ENCODE measurements at places on chromosomes 3 and 15.
A peak's percentile ranks its signal among the peaks of the same experiment; 100 is the strongest.

DNA sequence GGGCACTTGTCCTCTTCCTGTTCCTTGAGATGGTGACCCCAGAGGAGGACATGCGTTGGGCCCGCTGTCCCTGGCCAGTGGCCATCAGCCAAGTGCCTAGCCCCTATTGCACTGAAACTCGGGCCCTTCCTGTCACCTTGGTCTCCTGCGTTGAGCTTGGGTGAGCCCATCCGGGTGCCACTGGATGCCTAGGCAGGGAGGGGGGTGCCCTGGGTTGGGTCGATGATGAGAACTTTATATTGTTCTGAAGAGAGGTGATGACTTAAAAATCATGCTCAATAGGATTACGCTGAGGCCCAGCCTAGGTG, 221.8 kb downstream of the SNRPN start:
- DNase-seq = no peak

DNA sequence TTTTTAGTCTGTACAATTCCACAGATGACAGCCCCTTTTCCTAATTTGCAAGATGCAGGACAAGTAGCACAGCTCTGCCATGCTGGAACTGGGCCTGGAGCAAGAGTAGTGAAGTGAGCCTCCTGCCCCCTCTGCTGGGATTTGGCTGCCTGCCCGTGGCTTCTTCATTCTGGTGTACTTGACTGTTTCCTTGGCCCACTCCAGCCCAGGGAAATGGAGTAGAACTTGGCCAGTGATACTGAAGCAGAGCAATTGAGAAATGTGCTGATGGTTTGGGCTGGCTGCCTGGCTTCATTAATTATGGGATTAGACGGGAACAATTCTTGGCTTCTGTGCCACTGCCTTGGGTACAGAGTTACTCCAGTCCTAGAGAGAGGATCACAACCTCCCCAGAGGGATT, 2.8 kb downstream of the GPD1L start:
- DNase-seq = peak; percentile 2

GRCh38 chr15:95929232-95929846, 401.2 kb upstream of the NR2F2 start:
- no peak for DNase-seq

GRCh38 chr3:10426346-10427220, 78.8 kb downstream of the ATP2B2 start:
- no peak for DNase-seq

- DNase-seq = no peak
Observed at GRCh38 chr3:73580343-73580742, 44.4 kb downstream of the PDZRN3 start.

DNA sequence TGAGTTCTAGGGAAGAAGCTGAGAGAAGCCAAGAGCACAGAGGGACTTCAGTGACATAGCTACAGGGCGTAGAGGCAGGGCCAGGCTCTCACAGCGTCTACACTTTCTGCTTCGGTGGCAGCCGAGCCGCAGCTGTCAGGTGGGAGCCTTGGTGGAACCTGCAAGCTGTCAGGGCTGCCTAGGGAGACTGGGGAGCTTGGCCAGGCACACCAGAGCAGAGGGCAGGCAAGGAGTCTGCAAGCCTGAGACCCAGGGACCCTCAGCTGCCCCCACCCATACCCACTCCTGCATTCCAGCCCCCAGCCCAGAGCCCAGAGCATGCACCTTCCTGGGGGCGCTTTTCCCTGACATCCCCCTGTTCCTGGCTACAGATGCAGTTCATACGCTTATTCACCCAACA, 13.4 kb upstream of the KLF15 start:
- no peak for DNase-seq

DNA sequence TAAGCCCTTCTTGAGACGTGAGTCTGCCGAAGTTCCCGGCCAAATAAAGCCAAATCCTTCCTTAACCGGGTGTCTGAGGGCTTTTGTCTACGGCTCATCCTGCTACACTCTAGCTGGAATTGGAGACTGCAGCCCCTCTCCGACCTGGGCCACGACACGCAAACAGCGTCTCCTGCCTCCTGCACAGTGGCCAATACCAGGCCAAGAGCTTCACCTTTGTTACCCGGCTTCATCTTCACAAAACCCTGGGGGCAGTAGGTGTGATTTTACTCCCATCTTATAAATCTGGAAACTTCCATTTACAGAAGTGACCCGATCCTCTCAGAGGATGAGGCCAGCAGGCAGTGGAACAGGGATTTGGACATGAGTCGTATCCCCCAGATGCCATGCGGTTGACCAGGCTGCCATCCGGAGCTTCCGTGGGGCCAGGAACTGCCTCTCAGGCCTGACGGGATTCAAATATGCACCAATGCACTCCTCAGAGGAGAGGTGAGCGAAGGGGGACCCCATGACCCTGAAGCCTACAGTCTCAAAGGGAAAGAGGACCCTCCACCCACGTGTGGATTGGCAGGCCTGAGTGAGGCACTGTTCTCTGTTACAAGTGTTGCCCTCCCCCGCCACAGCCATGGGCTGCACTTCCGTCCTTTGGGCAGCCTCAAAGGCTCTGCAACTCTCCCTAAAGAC, 53.2 kb upstream of the KLF13 start:
- DNase-seq = no peak

DNA sequence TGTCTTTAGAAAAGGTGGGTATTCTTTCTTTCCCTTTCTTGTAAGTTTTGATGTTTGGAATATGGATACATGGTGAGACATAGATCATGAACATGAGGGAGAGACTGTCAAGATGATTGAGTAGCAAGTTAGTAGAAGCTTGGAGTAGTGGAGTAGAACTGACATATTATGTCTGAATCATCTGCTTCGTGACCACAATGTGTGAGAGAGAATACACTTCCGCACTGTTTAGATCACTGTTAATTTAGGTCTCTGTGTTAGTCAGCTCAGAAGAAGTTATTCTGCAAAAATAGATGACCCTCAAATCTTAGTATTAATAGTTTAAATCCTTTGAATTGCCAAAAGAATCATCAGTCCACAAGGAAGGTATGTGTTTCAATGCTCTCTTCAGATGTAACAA, 151.0 kb downstream of the OXSM start:
- DNase-seq = no peak

DNA sequence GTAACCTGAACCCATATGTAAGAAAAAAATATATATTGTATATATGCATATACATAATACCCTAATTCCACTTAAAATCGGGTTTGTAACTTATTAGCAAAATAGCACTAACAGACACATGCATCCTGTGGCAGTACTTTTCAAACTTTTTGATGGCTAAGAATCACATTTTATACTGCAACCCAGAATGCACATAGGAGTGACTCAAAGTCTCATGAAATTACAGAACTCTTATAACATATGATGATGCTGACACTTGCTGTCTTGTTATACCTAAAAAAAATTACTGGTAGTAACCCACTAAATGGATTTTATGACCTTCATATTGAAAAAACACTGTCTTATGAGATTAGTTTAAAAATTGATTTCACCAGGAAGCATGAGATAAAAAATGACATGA, 152.4 kb upstream of the FRMD4B start:
- DNase-seq = no peak

GRCh38 chr3:133209871-133210550, 171.8 kb downstream of the TMEM108 start:
- DNase-seq = no peak

- no peak for DNase-seq
Observed at GRCh38 chr3:933326-933725, 159.5 kb upstream of the CNTN6 start.

GRCh38 chr15:57440167-57440566, 63.9 kb downstream of the CGNL1 start:
- DNase-seq = no peak

DNA sequence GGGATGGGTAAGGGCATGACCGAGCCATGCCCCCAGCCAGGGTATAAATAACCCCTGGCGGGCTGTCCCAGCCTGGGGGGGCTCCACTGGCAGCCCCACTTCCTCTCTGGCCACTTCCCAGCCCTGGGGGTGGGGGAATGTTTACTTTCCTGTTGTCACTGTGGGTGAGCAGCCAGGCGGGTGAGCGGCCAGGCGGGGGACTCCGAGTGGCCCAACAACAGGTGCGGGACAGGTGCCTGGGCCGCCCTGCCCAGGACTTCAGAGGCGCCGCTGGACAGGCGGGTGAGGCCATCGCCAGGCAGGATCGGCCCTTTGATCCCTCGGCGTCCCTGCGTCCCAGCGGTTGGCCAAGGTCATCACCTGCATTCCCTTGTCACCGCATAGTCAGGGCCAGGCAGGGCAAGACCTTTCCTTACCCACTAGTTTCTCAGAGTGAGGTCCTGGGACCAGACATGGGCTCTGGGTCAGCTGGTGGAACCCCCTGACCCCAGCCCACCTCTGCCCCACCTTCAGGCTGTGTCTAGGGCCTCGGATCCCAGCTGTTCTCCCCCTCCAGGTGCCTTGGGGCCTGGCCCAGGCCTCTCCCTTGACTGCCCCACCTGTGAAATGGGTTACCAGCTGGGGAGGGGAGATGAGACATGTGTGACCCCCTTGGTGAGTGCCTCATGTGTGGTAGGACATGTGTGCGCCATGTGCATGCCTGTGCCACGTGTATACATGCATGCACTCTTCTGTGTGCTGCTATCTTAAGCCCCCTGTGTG, 16.6 kb downstream of the SEMA3F start:
- no peak for DNase-seq

- no peak for DNase-seq
Observed at GRCh38 chr3:130737622-130738021, 9.0 kb downstream of the PIK3R4 start.

- DNase-seq = no peak
Observed at GRCh38 chr3:37338500-37338899, 164.1 kb upstream of the LRRFIP2 start.

- no peak for DNase-seq
Observed at GRCh38 chr3:194422188-194422587, 23.1 kb upstream of the GP5 start.

- DNase-seq = no peak
Observed at GRCh38 chr3:173599673-173600072, 202.1 kb downstream of the NLGN1 start.

DNA sequence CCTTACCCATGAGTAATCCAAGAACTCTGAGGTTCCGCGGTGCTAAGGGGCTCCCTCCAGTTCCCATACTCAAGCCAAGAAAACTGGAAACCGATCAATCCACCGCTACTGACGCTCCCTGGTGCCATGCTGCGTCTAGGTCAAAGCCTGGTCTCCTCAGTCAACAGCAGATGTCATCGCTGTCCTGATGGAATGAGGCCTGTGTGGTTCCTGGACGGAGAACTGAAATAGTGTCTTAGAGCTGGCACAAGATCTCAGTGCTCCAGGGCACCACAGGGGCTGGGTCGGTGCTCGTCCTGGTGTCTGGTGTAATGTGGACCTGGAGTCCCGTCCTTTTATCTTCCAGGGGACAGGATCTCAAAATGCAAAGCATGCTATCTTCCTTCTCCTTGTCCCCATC, 373.9 kb upstream of the CFAP20DC start:
- no peak for DNase-seq

DNA sequence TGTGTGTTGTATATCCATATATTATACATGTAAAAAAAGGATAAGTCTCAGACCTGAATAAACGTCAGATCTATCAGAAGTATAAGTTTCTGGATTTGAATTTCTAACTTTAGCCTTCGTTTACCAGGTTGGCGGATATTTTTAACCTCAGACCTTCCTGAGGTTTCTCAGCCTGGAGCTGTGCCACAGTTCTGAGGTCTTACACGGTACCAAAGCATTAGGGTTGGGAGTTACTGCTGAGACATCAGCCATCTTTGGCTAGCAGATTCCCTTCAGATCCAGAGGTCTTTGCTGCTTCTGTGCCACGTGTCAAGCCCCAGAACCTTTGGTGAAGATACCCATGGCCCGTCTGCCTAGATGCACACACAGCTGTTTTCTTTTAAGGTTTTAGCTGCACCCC, 84.7 kb downstream of the PPP2R3A start:
- DNase-seq = no peak

- no peak for DNase-seq
Observed at GRCh38 chr15:91936927-91937326, 83.4 kb downstream of the SLCO3A1 start.

DNA sequence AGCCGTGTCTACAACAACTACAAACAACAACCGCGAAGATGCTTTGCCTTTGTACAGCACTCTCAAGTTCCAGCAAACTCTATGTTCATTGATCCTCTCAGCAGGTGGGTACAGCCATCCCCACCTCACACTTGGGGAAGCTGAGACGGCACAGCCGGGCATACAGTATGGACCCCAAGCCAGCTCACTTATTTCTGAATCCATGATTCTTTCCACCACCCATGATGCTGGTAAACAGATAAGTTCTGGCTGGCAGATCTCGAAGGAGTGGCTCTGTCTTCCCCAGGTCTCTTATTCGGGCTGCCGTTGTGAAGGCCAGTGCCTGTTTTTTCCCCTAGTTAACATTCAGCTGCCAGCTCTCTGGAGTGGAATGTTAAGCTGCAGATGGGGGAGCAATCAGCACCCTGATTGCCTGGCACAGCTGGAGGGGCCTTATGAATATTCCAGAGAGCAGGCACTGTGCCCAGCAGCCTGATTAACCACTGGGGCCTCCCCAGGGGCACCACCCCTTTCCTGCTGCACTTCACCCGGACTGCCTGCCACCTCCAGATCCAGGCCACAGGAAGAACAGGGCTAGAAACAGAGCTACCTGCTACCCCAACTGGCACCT, 73.2 kb downstream of the CORO2B start:
- DNase-seq = no peak

- DNase-seq = no peak
Observed at GRCh38 chr3:102192575-102192974, 242.2 kb upstream of the ZPLD1 start.

GRCh38 chr3:13788522-13789424, 91.1 kb downstream of the WNT7A start:
- no peak for DNase-seq

- no peak for DNase-seq
Observed at GRCh38 chr3:26623419-26624208, 1.0 kb downstream of the LRRC3B start.

- DNase-seq = no peak
Observed at GRCh38 chr15:67048281-67049279, 16.8 kb upstream of the SMAD3 start.

- no peak for DNase-seq
Observed at GRCh38 chr3:51673181-51673801, 2.2 kb downstream of the TEX264 start.

- DNase-seq = no peak
Observed at GRCh38 chr15:96924570-96924969, 594.1 kb downstream of the NR2F2 start.

DNA sequence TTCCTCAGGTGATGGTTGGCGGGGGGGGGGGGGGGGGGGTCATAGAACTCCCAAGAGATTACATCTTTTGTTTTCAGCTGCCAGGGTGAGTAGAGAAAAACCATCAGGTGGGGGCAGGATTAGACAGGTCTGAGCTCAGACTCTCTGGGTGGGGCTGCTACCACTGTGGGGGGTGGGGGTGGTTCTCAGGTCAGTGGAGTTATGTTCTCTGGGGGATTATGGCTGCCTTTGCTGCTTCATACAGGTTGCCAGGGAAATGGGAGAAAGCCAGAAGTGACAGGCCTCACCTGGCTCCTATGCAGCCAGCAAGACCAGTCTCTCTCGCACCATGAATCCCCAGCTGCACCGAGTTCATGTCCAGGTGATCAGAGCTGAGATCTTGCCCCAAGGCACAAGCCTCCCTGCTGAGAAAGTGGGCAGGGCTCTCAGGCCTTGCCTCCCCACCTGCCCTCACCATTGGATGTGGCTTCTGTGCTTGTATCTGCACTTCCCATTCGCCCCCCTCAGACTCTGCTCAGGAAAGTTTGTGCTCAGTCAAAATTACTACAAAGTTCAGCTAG, 828.1 kb downstream of the MCTP2 start:
- no peak for DNase-seq

Data from esophagus squamous epithelium (tissue), 5 donors.